ENCODE measurements at places on chromosomes 6 and 20.

GRCh38 chr6:105714846-105715245 is 312.0 kb upstream of the PREP start:
- DNase-seq: no peak

DNA sequence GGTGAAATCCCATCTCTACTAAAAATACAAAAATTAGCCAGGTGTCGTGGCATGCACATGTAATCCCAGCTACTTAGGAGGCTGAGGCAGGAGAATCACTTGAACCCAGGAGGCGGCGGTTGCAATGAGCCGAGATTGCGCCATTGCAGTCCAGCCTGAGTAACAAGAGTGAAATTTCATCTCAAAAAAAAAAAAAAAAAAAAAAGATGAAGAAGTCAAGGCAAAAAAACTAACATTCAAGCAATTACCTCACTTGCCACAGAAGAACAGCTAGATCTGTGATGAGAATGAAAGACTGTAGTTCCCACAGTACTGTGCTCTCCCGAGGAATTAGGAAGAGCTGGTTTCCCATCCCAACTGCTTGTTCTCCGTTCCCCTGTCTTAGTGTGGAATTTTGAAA is 144.7 kb upstream of the ECI2 start:
- no peak for DNase-seq

- DNase-seq: no peak
These were observed 105.9 kb downstream of the SASH1 start for GRCh38 chr6:148448369-148449012.

GRCh38 chr6:168915242-168915641 is 338.4 kb downstream of the THBS2 start:
- DNase-seq: no peak

DNA sequence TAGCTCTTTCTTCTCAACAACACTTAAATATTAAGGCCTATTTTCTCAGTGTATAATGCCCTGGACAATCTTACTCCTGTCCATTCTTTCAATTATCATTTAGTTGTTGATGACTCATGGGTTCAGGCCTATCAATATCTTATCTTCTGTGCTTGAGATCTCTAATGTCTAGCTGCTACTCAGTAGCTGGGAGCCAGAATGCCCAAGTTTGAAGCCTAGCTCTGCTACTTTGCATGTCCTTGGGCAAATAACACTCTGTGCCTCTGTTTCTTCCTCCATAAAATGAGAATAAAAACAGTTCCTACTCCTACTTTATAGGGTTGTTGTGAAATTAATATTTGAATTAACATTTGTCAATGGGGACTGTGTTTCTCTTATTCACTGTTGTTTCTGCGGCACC is 69.5 kb downstream of the MAN1A1 start:
- no peak for DNase-seq

GRCh38 chr6:139510040-139510790 is 135.8 kb upstream of the CITED2 start:
- no peak for DNase-seq

DNA sequence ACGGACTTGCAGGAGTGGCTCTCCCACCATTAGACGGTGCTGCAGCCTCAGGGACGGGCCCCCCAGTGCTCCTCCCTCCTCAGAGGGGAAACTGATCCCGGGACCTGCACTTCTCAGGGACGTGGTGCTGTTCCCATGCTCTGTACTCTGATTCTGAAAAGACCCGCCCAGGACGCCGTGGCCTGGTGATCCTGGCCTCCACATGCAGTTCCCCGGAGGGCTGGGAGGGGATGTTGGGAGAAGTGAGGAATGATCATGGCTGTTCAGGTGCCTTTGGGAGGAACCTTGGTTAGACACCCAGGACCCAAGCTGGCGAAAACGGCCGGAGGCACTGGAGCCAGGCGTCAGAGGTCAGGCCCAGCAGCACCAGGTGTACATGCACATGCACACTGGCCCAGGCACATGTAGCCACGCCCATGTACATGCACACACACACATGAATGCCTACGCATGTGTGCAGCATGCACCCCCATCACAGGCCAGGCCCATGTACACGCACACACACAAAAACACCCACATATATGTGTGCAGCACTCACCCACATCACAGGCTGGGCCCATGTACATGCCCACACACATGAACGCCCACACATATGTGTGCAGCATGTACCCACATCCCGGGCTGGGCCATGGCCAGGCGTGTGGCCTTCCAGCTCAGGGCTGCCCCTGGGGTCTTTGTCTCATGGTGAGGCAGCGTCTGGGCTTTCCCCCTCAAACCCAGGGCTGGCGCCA is 52.6 kb upstream of the DACT2 start:
- no peak for DNase-seq
